H4 (cell line): ENCODE measurements at places on chromosomes 3 and 15. TPM values are rescaled to one million over a fixed set of nuclear protein-coding genes. Genes with fewer than 3 reads are reported as not detected.

DNA sequence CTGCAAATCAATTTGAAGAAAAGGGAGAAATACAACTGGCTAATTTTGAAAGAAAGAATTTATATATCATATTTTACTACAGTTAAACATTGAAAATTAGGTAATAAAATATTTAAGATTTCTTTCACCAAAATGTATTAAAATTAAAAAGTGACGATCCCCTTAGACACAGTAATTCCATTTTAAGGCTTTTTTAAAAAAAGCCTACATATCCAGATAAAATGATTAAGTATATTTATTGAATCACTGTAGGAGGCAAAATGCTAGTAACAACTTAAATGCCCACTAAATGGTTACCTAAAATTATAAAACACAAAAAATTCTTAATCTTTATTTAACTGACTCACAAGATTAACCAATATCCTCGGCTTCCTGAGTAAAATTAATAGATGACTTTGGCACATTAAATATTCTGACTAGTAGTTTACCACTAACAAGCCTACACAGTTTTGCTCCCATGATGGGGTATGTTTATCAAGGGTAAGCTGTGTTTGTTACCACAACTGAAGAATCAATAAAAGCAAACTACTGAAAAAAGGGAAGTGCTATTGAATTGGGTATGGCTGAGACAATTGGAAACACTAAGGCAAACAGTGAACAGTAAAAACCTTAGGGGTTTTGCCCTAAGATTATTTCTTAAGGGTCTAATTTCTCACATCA, 28.4 kb downstream of the ANKRD28 start:
- no peak for DNase-seq

- DNase-seq = no peak
Observed at GRCh38 chr3:46701181-46701939, at the start of gene TMIE. Gene TMIE (plus strand): TSS chr3:46701392. CDS start chr3:46701488, 96 bp downstream.

- peak; percentile 51 for DNase-seq
Observed at GRCh38 chr15:63491979-63492378, 12.4 kb upstream of the USP3 start.

GRCh38 chr3:112137781-112138180, 4.7 kb upstream of the GCSAM start:
- no peak for DNase-seq

DNA sequence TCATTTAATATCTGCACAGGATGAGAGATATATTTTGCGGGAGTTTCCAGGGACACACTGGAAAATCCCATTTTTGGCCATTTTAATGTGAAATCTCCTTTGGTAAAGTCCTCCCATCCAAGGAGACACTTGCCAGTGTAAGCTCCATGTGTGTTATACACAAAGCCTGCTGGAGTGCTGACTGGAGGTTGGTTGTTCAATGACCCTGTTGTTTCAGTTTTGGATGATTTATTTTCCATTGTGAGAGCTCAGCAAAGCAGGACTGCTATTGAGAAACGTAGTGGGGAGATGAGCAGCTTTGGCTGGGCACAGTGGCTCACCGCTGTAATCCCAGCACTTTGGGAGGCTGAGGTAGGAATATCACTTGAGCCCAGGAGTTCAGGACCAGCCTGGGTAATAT, 127.7 kb downstream of the NUP210 start:
- DNase-seq = no peak

- DNase-seq = no peak
Observed at GRCh38 chr15:69597061-69597592, 144.5 kb downstream of the RPLP1 start.

- no peak for DNase-seq
Observed at GRCh38 chr15:59437142-59437816, 707 bp upstream of the FAM81A start.

DNA sequence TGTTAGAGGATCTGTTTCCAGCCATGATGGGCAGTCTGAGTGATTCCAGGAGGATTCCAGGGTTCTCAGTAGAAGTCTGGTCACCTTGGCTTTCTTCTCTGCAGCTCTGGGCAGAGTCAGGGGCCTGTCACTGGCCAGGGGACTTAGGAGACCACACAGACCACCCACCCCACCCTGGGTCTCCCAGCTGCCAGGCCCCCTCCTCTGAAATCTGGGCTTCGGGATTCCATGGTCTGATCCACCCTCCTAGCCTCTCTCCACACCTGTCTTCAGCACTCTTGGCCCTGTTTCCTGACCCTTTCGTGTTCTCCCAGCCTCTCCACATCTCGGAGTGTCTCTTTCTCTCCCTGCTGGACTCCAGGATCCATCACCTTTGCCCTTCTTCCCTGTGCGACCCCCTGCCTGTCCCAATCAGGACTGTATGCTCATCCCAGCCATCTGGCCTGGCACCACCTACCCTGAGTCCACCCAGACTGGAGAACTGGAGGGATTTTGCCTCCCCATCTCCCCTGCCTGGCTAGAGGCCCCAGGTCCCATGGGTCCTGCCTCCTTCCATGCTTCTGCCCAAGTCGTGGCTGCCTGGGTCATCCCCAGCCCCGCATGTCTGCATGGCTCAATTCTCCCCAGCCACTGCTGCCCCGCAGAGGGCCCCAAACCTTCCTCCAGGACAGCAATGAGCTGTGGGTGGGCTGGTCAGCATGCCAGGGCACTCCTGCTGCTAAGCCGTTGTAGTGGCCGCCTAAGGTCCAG, 34.3 kb downstream of the GOLGA6L10 start:
- no peak for DNase-seq

- no peak for DNase-seq
Observed at GRCh38 chr3:177353140-177353539, 155.9 kb upstream of the TBL1XR1 start.

DNA sequence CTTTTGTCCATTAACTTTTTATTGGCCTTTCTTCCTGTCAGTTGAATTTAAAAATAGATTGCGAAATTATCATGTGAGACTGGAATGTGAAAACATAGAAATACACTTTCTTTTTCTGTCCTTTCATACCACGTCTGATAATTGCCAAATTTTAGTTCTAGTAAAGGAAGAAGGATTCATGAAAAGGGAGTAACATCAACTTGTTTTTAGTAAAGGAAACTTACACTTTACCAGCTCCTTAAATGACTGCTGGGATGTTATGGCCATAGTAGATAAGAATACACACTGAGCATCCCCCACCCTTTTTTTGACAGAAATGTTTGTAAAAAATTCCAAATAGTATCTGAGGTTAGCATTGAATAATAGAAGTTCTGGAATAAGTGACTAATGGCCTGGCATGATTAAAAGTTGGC, 137.9 kb downstream of the NEO1 start:
- no peak for DNase-seq

GRCh38 chr15:57477736-57478522, 101.6 kb downstream of the CGNL1 start:
- no peak for DNase-seq

- no peak for DNase-seq
Observed at GRCh38 chr3:182920515-182921084, 59.7 kb downstream of the DCUN1D1 start.

- no peak for DNase-seq
Observed at GRCh38 chr15:39774688-39775267, 7.9 kb downstream of the FSIP1 start.

GRCh38 chr3:13068269-13069010, 4.8 kb downstream of the IQSEC1 start:
- DNase-seq = no peak

- DNase-seq = no peak
Observed at GRCh38 chr3:123871946-123872345, 12.2 kb downstream of the MYLK start.

DNA sequence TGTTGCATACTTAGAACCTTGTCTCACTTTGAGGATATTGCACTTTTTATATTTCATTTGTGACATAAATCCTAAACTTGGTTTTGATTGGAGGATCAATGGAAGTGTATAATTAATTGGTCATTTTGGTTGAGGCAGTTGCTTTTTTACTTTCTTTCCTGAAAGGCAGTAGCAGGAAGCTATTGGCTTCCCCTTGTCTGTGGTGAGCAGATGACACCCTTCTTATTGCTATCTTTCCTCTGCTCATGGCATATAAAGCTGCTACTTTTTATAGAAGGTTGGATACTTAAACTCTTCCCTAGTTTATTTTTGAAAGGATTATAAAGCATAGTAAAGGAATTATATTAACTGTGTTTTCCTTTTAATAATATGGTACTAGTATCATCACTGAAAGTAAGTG, 28.6 kb downstream of the FAM98B start:
- DNase-seq = no peak

- DNase-seq = no peak
Observed at GRCh38 chr15:77097921-77098320, 27.0 kb upstream of the TSPAN3 start.

DNA sequence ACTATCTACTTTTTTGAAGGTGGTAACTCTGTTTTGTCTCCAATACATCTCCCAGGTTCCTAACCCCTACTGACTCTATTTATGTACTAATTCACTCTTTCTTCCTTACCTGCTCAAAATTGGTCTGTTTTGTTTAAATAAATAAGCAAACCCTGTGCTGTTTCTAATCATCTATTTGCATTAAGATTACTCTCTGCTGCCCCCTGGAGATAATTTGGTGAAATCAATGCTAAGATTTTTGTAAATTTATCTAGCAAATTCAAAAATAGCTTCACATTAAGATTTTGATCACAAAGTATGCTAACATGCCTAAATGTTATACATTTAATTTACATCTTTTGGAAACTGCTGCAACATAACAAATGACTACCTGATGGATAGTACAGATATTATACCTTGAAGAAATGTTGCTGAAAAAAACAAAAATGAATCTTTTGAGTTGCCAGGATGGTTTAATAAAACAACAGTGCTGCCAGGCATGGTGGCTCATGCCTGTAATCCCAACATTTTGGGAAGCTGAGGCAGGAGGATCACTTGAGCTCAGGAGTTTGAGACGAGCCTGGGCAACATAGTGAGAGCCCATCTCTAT, 4.4 kb upstream of the CD200R1 start:
- DNase-seq = peak; percentile 12

DNA sequence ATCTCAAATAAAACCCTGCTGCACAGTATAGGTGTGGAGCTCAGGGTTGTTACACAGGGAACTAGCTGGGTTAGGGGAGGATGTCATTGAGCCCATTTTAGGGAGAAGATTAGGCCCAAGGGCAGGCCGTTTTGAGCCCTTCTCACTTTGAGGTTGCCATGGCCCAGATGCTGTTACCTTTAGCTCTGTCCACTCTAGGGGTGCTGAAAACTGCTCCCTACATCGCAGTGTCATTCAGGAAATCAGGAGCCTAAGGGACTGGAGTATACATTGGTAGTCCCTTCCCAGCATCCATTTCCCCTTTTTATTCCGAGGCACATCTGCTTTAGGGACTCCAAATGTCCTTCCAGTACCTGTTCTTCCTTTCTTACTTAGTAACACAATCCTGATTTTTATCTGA, 79.0 kb upstream of the SELENOK start:
- no peak for DNase-seq

DNA sequence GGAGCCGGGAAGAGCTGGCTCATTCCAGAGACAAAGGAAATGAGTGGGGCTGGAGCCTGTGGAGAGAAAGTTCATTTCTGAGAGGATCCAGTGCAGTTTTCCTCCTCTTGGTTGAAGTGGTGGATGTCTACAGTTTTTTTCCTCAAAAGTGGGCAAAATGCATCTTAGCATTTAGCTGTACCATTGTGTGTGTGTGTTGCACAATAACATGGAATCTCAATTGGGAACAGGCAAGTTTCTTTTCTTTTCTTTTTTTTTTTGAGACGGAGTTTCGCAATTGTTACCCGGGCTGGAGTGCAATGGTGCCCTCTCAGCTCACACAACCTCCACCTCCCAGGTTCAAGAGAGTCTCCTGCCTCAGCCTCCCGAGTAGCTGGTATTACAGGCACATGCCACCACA, 101.5 kb upstream of the UBE2E1 start:
- no peak for DNase-seq

DNA sequence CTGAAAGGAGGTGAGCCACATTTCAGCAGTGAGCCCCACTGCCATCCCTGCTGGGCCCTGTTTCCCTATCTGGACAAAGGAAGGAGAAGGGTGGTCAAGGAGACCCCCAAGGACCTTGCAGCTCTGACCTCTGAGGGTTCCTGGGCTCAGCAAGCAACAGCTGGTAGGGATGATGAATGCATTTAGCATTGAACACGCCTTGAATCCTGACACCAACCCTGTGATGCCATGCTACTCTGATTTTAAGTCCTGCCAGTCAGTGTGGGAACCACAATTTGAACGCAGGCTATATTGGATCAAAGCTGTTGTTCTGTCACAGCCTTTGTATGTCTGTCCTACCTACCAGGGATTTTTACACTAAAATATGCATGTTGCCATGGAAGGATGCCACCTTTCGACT, 6.5 kb downstream of the MPI start:
- DNase-seq = no peak

GRCh38 chr3:58109752-58110151, 101.0 kb downstream of the DNASE1L3 start:
- DNase-seq = no peak

DNA sequence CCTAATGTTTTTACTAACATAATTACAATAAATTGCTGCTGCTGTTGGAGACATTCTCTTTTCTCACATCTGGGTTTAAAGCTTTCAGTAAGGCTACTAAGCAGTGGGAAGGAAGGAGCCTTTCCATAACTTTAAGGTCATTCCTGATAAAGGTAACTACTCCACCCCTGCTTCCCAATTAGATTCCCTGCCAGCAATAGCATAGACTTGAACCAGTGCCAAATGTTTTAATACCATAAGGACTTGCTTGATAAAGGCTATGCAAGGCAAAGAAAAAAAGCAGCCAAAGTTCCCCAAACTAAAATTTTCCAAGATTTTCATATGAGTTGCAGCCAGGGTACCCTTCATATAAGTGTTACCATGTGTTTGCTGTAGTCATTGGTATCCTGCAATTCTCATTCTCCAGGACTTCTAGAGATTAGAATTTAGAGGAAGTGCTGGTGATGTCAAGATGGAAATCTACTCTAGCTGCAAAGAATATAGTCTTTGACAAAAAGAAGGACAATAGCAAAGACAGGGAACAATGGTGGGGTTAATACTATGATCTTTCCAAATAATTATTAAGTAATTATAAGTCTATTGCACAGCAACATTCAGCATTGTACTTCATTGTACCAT, 106.1 kb downstream of the FILIP1L start:
- DNase-seq = no peak

DNA sequence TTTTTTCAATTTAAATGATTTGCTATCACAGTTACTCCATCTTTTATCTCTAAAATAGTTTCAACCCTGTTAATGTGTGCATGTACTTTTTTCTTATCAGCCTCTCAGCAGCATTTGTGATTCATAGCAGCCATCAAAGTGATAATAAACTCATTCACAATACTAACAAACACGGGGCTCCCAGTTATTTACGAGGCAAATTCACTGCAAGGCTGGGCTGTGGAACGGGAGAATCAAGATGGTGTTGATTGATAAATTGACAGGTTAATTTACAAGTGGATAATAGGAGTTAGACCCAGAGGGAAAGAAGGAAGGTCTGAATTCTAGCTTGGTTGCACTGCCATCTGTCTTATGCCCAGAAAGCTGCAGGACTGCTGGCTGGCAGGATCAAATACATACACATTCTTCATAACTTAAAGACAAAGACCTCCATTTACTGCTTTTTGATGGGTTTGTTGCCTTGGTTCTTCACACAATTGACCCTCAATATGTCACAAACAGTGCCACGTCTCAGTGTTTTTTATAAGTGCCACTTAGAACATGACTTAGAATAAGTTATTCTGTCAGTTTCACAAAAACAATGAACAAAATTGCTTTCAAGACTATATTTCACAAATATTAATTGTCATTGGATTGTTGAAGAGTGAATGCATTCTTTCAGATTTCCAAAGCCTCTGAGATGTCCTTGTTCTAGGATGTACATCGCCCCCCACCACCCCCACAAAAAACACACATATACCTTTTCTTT, 562.8 kb downstream of the NR2F2 start:
- peak; percentile 41 for DNase-seq

The CCR3 gene
- total RNA-seq = 0.27 and 0.29 TPM in 2 replicates

The ZNF620 gene
- total RNA-seq = 0.66 TPM in 1 of 2 replicates, not detected in the other

The AQP9 gene
- not detected in 2 replicates for total RNA-seq

The ROBO1 gene
- 22.8 and 24.7 TPM in 2 replicates for total RNA-seq

The UBXN7 gene
- total RNA-seq = 8.0 and 10.2 TPM in 2 replicates

The CIB2 gene
- 1.1 TPM in 1 of 2 replicates, not detected in the other for total RNA-seq

The C3orf22 gene
- total RNA-seq = not detected in 2 replicates
